ENCODE measurements at places on chromosomes 3 and 15.

DNA sequence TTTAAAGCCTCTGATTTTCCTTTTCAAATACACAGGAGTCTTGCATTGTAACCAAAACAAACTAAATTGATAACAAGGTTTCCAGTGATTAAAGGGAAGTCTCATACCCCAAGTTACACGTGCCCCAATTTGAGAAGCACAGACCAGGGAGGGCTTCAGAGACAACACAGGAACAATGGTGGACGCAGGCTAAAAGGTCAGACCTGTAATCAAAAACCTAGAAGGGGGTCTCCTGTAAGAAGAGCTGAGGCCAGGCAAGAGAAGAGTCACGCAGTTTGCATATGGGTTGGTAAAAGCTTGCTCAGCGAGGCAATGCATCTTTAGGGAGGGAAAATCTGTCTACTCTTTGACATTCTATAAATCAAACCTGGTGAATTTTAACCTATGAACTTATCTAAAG lies 58.6 kb upstream of the MCF2L2 start:
- no peak for DNase-seq

- no peak for DNase-seq
Observed at GRCh38 chr3:131903988-131904415, 130.8 kb downstream of the CPNE4 start.

DNA sequence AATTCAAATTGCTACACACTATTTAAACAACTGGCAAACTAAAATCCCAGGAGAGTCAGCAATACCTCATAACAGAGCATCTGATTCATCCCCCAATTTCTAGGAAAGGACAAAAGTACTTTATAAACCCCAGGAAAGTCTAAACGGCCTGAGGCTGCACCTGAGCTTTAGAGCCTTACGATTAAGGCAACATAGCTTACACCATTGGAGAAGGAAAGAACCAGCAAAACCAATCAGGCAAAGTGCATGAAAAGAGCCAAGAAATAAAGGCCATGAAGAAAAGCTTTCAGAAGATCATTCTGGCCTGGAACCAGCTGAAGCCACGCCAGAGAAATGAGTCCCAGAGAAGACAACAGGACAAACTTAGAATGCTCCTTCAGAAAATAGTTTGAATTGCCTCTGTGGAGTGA lies 48.1 kb downstream of the PTPN9 start:
- no peak for DNase-seq

- no peak for DNase-seq
Observed at GRCh38 chr15:96183867-96184266, 146.6 kb upstream of the NR2F2 start.

DNA sequence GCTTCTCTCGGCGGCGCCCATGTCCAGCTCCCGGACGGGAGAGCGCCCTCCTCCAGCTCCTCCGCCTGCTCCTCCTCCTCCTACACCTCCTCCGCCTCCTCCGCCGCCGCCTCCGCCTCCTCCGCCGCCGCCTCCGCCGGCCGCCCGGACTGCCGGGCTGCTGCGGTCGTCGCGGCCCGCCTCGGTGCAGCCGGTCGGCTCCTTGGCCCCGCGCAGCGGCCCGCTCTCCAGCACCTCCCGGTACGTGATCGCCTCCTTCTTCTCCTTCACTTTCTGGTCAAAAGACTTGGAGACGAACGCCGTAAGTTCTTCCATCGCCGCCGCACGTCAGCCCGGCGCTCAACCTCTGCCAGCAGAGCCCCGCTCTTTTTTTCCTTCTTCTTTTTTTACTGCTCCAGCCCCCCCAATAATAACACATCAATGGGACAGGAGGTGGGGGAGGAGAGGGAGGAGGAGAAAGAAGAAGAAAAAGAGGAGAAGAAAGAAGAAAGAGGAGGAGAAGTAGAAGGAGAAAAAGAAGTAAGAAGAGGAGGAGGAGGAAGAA lies 438 bp downstream of the SHOX2 start:
- DNase-seq: peak; percentile 70

DNA sequence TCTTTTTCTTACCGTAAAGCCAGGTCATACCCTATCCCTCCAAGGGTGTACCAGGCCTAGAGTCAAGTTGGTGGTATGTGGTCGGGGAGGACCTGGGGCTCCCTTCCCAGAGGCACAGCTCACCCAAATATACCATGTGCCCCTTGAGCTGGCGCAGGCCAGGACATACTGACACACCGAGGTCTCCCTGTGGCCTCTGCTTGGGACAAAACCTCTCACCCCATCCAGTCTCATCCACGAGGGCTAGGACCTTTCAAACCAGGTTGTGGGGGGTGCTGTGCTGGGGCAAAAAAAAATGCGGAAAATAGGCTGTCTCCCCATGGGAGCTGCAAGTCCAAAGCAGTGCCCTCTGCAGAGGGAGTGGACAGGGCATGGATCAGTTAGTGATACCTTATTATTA lies 22.8 kb downstream of the PTH1R start:
- no peak for DNase-seq

All from WTC11 (cell line).